Astrocyte of the hippocampus (primary cell): ENCODE measurements at places on chromosomes 7 and 10.

- peak; percentile 44 for DNase-seq
Observed at GRCh38 chr10:60828489-60828852, 50.2 kb downstream of the CDK1 start.

DNA sequence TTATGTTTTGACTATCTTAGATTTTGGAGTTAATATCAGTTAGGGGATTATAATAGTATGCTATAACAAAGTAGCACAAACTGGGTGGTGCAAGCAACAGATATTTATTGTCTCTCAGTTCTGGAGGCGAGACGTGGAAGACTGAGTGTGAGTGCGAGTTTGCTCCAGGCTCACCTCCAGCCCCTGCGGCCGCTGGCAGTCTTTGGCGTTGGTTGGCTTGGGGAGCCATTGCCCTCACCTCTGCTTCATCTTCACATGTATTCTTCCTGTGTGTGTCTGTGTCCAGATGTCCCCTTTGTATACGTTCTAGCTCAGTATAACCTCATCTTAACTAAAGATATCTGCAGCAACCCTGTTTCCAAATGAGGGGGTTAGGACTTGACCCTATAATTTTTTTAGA lies 343.9 kb upstream of the COBL start:
- DNase-seq = no peak

- no peak for DNase-seq
Observed at GRCh38 chr10:110620398-110620719, 23.8 kb upstream of the RBM20 start.

DNA sequence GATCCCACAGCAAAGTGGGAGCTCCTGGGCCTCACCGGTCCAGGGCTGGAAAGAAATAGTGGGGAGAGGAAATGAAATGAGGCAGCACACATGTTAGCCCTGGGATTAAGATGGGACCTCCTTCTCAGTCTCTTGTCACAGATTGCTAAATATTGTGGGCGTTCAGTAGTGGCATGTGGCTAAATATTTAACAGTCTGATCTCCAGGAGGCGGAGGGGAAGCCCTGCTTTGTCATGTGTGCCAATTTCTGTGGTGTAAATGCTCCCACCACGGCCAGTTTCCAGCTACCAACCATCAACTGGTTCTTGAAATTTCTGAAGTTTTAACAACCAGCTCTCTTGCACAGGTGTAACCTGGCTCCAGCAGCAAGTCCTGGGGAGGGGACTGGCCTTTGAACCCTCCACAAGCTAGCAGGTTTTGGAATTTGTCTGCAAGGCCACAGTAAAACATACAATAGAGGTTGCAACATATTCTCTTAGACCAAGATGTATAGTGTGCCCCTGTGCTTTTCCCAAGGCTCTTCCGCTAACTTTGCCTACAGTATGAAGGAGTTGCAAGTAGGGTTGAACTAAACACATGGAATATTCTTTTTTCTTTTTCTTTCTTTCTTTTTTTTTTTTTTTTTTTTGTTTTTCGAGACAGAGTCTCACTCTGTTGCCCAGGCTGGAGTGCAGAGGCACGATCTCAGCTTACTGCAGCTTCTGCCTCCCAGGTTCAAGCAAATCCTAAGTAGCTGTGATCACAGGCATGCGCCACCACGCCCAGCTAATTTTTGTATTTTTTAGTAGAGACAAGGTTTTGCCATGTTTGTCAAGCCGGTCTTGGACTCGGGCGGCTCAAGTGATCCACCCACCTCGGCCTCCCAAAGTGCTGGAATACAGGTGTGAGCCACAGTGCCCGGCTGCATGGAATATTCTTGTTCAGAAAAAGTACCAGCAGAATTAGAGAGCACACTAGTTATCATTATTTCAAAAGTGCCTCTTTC lies 103.1 kb upstream of the PCBD1 start:
- DNase-seq = no peak

DNA sequence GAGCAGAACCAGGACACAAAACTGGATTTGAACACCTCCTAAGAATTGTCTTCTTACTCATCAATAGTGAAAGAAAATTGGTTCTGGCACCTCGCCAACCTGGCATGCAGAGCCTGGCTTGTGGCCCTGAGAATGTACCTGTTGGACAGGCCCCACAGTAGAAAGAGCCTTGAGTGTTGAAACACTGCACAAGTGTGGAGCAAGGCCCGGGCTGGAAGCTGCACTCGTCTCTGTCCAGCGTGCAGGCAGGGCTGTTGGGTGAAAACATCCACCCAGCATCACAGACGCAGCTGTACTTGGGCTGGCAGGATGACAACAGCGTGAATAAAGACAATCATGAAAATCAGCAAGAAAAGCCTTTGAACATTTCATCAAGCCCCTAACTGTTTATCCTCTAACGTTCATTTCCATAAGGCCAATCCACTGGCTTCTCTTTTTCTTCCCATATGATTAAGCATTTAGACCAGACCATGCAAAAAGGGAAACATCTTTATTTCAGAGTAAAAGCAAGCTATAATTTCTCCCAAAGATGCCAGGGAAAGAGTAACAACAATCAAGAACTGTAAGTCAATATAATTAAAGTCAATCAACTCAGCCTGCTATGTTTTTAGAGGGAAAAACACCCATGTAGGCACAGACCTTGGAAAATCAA lies 15.6 kb downstream of the CUBN start:
- DNase-seq = peak; percentile 21

DNA sequence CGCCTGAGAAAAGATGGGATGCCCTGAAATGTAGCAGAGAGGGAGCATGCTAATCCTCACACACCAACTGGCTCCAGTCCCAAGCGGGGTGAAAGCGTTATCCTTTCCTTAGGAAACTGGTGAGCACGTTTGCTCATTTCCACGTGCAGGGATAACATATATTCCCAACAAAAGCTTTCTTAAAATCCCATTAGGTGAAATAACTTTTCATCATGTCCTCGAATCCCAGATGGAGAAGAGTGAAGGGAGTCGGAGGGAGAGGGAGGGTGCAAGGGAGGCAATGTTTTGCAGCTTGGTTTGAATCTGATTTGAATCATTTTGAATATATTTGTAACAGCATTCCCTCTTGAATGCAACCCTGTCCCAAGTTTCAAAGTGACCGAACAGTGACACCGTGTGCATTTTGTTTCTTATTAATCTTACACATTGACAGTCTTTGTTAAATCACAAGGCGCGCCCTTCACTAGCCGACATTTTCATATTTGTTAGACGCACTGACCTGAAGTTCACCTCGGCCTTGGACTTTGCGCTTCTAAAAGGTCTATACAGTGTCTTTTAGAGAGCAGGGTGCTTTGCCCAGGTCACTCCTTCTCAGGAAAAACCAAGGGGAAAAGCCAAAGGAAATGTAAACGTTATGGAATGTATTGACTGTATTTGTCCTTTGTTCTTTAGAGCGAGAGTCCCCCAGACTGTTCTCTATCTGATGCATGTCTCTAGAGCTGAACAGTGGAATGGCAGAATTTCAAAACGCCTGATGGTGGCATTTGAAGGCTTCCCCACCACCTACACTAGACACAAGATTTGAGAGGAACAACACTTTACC lies 3.1 kb upstream of the HOXA4 start:
- DNase-seq = no peak

GRCh38 chr10:122099562-122099961 lies 110.6 kb downstream of the TACC2 start:
- DNase-seq = no peak

GRCh38 chr10:33477291-33478088 lies 143.0 kb upstream of the NRP1 start:
- DNase-seq = no peak

DNA sequence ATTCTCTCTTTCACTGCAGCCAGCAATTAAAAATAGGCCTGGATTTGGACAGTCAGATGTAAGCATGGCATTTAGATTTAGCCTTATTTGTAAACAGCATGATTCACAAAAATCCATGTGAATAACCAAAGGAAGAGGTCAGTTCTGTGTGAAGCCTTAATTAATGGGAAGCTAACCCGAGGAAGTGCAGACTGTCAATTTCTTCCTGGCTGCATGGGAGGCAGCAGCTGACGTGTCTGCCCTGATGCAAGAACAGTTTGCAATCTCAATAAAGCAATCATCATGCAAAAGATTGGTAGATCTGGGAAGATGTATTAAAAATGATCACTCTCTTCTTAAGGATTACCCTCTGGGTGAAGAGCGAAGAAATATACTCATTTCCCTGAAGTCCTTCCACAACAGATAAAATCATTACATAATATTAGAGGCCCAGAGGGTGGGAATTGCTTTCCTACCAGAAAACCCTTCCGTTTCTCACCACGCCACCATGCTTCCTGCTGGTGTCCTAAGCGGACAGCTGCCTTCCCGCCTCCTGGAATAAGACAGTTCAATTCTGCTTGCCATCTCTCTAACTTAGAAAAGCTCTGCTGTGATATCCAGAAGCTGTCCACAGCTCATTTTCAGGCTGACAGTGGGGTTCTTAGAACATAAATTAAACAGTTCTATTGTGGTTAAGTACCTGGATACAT lies 526.7 kb upstream of the NRP1 start:
- DNase-seq = no peak

- peak; percentile 24 for DNase-seq
Observed at GRCh38 chr7:133051066-133051465, 30.8 kb downstream of the CHCHD3 start.

DNA sequence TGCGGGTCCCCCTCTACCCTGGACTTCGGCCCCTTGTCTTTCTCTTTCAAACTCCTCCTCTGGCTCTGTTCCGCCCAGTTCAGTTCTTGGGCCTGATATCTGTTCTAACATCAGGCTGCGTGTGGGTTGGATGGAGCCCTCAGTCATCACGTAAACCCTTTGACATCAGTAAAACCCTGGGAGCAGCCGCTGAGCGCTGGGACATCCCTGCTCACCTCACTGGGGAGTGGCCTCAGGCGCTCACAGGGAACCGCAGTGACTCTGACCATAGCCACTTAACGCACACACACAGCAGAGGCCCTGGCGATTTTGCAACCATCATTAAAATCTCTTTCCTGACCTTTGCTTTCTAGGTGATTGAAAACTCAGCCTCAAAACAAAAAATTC lies 113.3 kb downstream of the CYTH3 start:
- peak; percentile 27 for DNase-seq
